Mesenteric fat pad (tissue), 1 donor: ENCODE measurements at places on chromosomes 11 and 22. TPM values are rescaled to one million over a fixed set of nuclear protein-coding genes. Genes with fewer than 3 reads are reported as not detected.

GRCh38 chr11:110376711-110377324 lies 52.9 kb upstream of the FDX1 start:
- no peak for DNase-seq

DNA sequence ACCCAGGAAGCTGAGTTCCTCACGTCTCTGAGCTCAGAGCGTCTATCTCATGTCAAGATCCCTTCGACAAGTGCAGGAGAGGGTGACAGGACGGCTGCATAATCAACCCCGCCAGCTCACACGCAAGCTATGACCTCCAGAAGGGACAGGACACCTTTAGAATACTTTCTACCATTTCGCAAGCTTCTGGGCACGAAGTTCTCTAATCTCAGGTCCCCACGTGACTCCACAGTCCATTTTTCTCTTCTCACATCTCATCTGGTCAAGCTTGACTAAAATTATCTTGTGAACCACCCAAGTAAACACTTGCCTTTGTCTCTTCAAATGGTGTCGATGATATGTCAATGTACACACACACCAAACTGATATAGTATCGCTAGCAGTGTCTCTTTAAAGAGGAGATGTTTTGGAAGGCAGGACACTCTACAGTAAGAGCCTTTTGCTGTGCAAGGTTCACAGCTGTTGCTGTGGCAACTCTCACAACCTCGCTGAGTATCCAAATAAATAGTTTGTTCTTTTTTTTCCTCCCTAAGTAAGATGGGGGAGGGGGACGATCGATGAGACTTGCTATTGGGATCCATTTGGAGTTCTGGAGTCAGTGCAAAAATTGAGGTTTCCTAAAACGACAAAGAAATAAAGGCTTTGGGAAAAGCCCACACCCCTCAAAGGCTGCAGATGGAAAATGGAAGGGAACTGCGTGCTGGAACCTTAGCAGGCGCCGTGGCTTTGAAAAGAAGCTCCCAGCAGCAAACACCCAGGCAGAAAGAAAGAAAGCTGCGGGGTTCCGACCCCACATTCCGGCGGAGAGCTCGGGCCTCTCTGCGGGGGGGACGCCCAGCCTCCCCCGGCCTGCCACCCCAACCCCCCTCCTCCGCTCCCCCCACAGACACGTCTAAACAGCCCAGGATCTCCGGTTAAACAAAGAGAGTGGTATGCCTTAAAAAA lies 215.4 kb upstream of the UBASH3B start:
- no peak for DNase-seq

DNA sequence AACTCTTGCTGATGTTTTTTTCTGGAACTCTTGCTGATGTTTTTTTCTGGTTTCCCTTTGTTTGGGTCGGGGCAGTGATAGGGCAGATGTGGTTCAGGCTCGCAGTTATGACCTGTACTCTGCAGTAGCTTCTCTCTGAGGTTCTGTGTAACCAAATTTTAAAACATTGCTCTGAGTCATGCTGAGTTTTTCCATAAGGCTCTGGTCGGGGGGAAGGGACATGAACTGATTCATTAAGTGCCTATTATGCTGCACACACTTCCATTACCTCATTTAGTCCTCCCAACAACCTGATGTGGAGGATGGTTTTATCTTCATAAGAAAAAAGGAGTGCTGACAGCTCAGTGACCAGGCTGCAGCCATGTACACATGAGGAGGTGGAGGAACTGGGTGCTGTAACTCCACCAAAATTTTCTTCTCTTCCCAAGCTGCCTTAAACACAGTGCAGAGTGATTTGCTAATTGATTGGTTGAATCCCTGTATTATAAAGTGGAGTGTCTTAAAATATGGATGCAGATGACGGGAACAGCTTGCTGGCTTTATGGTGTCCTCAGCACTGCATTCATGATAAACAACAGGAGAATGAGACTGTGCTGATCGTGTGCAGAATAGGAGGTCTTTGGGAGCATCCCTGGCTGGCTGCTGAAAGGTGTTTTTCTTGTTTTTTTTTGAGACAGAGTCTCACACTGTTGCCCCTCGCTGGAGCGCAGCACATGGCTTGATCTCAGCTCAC lies 19.1 kb downstream of the TNRC6B start:
- no peak for DNase-seq

Gene HMOX1
- 87.0 TPM for total RNA-seq

- DNase-seq = no peak
These were observed 22.7 kb upstream of the RASD2 start for GRCh38 chr22:35517769-35518530.

DNA sequence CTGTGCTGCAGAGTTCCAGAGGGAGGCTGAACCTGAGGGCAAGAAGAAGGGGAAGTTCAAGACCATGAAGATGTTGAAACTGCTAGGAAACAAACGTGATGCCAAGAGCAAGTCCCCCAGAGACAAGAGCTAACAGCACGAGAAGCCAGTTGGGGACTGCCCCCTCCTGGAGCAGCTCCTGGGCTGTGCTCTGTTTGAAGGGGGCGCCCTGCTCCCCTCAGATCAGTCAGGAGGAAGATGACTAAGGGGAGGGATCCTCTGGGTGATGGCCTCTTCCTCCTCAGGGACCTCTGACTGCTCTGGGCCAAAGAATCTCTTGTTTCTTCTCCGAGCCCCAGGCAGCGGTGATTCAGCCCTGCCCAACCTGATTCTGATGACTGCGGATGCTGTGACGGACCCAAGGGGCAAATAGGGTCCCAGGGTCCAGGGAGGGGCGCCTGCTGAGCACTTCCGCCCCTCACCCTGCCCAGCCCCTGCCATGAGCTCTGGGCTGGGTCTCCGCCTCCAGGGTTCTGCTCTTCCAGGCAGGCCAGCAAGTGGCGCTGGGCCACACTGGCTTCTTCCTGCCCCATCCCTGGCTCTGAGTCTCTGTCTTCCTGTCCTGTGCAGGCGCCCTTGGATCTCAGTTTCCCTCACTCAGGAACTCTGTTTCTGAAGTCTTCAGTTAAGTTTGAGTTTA lies 12.6 kb downstream of the C22orf23 start:
- DNase-seq = no peak
